ENCODE measurements at places on chromosomes 4 and X.

DNA sequence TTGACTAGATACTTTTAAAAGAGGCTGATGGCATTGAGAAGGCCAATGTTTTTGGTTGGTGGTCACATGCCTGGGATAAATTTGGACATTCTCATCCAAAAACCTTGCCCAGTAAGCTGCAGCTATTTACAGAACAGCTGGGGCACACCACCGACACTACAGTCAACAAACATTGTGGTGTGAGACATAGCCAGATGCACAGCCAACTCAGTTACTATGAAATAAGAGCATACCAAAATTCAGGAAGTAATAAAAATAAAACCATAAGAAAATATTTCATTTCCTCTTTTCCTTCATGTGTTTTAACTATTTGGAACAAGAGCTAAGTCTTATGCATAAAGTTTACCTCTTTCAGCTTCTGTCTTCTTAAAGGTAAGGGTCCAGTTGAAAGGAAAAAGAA is 8.8 kb downstream of the PPM1K start:
- no peak for DNase-seq

- DNase-seq: no peak
These were observed 631.1 kb upstream of the FAT1 start for GRCh38 chr4:187354740-187355139.

GRCh38 chr4:174524242-174524641 is 2.0 kb upstream of the HPGD start:
- no peak for DNase-seq

GRCh38 chrX:86507331-86507730 is 359.1 kb downstream of the DACH2 start:
- no peak for DNase-seq

- no peak for DNase-seq
These were observed 164.1 kb downstream of the DTHD1 start for GRCh38 chr4:36445480-36445879.

DNA sequence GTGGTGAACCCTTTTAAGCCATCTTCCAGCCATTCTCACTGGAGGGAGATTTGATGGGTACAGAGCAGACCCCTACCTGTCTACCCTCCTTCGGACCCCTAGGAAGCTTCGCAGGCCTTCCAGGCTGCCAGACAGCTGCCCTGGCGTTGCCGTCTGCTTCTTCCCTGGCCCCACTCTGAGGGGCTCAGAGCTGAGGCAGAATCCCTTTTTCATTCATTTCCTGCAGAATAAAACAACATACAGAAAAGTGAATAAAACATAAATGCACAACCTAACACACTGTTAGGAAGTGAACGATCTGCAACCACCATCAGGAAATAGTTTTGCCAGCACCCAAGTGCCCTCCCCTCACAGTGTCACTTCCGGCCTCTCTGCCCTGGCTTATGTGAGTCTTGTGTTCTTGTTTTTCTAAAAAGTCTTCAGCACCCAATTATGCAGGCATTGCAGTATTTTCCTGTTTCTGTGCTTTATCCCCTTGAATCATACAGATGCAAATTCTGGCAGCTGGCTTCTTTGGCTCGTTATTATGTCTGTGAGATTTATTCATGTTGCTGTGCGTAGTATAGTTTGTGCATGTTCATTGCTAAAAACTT is 5.6 kb upstream of the ADD1 start:
- DNase-seq: no peak

All from HuH-7.5 (cell line).